ENCODE measurements at places on chromosomes 6 and 20.

GRCh38 chr6:26414281-26414680, 12.2 kb downstream of the BTN3A1 start:
- no peak for DNase-seq

- peak; percentile 10 for DNase-seq
Observed at GRCh38 chr6:70706491-70707123, 38.9 kb downstream of the SMAP1 start.

DNA sequence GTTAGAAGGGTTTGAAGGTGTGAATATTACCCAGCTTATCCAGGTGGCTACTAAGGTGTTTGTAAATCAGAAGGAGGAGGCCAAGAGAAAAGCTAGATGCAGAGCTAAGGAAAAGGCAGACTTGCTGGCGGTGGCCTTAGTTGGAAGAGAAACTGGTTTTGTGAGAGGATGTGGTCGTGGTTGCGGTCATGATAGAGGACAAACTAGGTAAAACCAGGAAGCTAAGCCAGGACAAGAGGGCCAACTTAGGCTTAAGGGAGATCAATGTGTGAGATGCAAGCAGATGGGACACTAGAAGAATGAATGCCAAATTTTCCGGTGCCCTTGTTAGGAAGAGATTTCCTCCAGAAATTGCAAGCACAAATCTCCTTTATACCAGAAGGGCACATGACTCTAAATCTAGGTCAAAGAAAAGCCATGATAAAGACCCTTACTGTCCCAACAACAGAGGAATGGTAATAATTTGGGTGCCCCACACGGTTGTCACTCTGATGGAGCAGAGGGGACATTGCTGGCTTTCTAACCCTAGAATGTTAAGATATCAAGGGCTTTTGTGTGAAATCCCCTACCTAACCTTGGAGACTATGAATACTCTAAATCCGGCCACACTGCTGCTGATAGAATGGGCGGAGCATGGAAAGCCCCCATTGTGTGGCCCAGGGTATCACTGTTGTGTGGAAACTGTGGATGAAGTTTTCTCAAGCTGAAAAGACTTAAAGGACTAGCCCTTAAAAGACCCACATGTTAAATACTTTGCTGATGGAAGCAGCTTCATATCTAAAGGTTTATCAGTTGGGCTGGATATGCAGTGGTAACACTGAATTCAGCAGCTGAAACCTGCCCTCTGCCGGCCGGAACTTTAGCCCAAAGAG, 7.8 kb downstream of the IL22RA2 start:
- DNase-seq: no peak

DNA sequence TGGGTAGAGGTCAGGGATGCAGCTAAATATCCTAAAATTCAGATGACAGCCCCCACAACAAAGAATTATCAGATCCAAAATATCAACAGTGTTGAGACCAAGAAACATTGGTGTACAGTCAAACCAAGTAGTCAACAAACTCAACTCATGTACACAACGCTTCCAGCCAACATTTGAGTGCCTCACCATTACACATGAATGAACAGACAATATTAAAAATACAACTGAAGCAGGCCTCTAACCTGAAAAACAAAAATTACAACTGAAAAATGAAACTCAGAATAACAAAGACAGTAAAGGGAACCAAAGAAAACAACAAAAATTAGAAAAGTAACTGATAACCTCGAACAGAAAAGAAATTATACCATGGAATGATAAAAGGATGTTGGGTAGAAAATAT, 46.2 kb downstream of the HACE1 start:
- no peak for DNase-seq

GRCh38 chr6:108616544-108616943, 55.8 kb downstream of the FOXO3 start:
- no peak for DNase-seq

DNA sequence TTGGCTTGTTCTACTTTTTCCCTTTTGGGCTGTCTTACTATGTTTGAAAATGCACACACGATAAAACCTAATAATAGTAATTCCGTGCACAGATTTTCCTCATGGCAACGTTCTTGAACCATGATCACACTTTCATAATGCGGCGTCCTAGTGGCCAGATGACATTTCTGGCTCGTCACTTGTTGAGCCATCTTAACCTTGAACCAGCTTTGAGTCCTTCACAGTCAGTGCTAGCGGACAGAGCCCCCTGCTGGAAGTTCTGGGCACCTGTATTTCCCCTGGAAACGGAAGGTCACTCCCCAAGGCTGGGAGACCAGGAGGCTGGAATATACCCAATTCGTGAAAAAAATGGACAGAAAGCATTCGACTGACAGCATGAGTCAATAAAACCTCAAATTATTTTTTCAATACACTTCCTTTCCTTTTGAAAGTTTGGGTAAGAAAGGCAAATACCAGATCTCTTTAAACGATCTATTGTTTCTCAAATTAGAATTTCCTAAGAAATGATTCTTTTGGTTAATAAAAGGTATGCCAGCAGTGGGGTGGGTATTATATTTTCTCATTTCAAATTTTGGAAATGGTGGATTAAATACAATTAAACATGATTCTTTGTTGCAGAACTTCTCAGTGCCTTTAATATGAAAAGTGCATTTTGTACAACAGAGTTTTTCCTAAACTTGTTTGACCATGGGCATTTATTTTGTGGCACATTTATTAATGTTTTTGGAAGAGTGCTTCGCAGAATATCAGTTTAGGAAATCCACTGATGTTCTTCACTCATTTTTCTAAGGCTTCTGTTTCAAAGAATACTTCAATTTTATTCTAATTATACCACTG, 542.3 kb downstream of the QKI start:
- DNase-seq: peak; percentile 43

DNA sequence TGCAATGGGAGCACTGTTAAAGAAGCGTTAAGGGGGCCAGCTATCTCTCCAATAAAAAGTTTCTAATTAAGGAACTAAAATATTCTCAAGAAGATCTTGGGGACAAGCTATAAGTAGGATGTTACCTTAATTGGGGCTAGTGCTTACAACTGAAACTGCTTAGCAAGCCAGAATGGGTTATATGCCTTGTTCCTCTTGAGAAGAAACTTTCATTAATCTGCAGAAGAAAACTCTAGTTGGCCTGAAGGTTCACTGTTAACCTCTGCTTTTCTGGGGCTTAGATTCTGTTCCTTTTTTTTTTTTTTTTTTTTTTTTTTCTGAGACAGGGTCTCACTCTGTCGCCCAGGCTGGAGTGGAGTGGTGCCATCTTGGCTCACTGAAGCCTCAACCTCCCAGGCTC, 82.2 kb downstream of the BACH2 start:
- DNase-seq: no peak
